ENCODE measurements at places on chromosomes 4 and X.

DNA sequence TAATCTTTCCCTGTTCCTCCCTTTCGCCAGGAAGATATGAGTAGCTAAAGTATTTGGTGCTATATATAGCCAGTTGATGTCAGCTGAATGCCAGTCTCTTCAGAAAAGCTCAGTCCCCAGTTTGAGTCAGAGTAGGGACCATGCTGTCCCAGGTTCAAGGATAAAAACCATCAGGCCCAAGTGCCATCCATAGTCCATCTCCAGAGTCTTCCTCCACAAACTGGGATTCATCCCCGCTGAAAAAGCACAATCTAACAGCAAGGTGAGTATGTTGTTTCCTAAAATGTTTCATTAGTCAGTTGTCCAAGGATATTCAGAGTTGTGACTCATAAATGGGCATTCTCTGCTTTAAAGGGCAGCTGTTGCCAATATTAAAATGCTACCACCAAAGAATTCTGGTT, at the start of gene MYOZ2:
Gene MYOZ2 (plus strand): TSS at position 112 of the 401 bp plus-strand sequence. CDS start 694 bp downstream, outside the sequence.
- no peak for DNase-seq

GRCh38 chr4:38179690-38180377, 219.6 kb downstream of the PTTG2 start:
- peak; percentile 76 for DNase-seq

GRCh38 chrX:42079968-42080367, 156.6 kb upstream of the CASK start:
- DNase-seq = no peak

GRCh38 chrX:115639334-115639880, 78.4 kb downstream of the PLS3 start:
- DNase-seq = no peak

DNA sequence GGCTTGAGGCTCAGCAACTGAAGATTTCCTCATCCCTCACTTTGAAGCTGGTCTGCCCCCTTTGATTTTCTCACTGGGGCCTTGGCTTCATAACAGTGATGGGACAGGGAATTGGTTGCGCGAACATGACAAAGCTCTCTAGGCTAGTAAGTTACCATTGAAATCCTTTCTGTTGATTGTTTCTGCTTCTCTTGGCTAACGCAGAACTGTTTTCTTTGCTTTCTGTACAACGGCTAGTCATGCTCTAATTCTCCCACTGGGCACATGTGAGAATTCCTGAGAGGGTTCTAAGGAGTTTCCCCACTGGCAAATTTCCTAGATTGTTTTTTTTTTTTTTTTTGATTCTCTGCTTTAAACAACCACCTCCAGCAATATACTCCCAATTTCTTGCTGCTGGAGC, 738.6 kb downstream of the PCDH7 start:
- DNase-seq = no peak

GRCh38 chrX:31333165-31333831, 261.5 kb upstream of the FTHL17 start:
- no peak for DNase-seq

GRCh38 chrX:37646254-37646653, 39.3 kb upstream of the XK start:
- DNase-seq = no peak

- no peak for DNase-seq
These were observed 204.7 kb upstream of the GABRA2 start for GRCh38 chr4:46594661-46595060.

DNA sequence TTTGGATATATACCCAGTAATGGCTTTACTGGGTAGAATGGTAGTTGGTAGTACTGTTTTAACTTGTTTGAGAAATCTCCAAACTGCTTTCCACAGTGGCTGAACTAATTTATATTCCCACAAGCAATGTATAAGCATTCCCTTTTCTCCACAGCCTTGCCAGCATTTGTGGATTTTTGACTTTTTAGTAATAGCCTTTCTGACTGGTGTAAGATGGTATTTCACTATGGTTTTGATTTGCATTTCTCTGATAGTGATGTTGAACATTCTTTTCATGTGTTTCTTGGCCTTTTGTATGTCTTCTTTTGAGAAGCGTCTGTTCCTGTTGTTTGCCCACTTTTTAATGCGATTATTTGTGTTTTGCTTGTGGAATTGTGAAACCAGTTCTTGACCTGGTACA, 290.5 kb downstream of the BMPR1B start:
- no peak for DNase-seq

DNA sequence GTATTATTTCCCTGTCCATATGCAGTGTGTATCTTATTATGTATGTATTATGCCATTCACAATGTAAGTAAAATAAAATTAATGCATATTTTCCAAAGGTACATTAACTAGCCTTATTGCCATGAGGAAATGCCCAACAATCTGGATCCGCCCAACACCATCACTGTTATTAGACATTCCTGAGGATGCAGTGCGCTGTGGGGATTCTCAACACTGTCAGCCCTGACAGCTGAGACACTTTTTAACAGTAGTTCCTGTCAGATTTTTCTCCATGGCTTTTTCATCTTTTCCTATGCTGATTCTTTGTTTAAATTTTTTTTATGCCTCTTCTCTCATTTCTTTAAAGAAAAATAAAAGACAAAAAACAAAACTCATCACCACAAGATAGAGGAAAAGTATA, 1632.9 kb upstream of the PABPC4L start:
- DNase-seq = no peak

DNA sequence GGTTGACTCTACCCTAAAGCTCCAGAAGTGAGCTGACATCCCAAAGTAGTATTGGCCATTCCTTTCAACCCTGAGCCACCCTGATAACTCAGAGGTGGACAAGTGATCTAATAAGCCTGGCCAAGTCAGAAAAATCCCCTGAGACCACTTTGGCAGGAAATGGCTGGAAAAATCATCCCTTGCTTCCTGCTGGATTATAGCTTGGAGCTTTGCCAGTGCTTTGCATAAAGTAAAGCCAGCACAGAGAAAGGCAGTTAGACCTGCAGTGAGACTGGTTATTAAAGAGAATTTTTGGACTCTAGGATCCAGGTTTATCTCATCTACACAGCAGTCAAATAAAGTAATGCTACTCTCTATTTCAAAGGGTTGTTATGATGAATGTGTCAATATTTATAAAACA, 6.4 kb downstream of the CXCL3 start:
- DNase-seq = no peak

- DNase-seq = no peak
These were observed 102.7 kb upstream of the FAM9C start for GRCh38 chrX:13147147-13147546.

GRCh38 chrX:154096140-154097002, 1.1 kb downstream of the MECP2 start:
- DNase-seq = no peak

DNA sequence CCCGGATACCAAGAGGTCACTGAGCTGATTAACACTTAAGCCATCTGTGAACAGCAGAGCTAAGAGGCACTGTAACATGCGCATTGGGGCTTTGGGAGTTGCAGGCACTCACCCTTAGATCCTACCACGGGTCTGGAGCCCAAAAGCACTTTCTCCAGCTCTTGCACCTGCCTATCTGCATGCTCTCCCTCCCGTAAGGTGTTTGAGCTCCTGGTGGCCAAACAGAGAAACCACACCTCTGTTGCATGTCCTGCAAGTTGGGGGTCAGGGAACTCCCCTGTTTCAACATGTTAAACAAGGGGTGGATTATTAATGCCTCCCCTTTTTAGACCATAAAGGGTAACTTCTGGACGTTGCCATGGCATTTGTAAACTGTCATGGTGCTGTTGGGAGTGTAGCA, 49.8 kb downstream of the GYPA start:
- no peak for DNase-seq

DNA sequence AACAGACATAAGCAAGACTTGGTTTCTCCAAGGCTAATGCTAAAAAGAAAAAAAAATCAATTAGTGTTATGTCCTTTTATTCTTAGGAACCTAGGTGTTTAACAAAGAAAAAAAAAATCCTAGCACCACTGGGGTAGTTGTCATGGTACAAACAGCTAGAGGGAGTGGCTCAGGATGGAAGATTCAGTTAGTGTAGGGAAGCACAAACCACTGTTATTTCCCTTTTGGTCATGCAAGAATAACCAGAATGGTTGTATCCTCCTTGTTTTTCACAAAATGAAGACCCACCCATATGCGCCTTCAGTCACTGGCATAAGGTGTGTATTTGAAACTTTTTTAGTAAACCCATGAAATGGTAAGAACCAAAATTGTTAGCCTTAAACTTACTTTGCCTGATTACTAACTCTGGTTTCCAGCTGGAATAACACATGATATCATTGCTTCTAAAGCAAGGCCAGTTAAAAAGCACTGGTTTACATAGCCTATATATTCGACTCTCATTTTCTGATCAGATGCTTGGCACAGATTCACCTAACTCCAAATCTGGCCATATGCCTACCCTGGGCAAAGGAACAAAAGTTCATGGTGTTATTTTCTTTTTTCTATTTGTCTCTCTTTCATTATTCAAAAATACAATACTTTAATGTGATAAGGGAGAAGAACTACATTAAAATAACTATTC, 132.6 kb downstream of the SCFD2 start:
- no peak for DNase-seq

- no peak for DNase-seq
These were observed 621.8 kb upstream of the GALNT7 start for GRCh38 chr4:172546782-172547181.

GRCh38 chr4:17613761-17614415, 553 bp upstream of the MED28 start:
- DNase-seq = peak; percentile 22

DNA sequence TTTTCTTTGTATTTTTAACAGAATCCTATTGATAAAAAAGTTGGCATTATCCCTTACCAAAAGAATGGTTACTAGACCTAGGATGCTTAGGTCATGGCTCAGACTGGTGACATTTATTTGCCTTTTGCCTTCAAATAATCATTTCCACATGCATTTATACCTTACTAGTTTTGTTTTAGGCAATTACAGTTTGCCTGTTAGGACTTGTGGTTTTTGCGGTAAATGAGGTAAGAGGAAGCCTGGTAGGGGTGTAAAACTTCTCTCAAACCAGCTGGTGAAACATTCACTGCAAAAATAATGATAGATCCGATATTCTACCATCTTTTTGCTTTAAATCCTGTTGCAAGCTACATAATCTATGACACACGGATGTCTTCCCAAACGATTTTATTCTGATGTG, 12.1 kb downstream of the LAMP2 start:
- DNase-seq = no peak

DNA sequence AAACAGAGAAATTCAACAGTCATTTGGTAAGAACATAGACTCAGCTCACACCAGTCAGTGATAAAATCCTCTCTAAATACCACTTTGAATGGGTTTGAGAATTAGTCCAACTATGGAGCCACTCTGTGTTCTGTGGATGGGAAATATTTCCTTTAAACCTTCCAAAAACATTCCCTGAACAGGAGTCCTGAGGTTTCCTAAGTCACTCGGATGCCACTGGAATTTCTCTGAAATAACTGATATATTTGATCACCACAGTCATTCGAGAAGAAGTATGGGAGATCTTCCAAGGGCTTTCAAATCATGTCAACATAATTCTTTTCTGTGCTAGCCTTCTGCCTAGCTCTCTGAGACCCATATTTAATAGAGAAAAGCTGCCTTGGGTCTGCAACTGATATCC, 958.6 kb downstream of the STIM2 start:
- DNase-seq = no peak

DNA sequence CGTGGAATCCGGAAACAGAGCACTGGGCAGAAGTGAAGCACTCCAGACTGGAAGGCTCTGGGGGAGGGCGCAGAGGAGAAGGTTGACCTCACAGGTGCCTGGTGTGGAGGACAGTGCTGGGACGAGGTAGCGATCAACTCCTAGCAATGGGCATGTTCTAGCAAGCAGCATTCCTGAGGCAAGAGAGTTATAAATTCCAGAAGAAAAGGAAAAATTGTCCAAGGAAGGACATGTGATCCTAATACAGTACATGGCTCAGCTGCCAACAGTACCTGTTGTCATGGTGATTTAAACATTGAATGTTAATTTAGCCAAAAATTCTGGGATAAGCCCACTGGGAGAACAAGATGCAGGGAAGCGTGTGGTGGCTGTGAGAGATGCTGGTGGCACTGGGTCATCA, 8.2 kb downstream of the ARHGAP4 start:
- no peak for DNase-seq

DNA sequence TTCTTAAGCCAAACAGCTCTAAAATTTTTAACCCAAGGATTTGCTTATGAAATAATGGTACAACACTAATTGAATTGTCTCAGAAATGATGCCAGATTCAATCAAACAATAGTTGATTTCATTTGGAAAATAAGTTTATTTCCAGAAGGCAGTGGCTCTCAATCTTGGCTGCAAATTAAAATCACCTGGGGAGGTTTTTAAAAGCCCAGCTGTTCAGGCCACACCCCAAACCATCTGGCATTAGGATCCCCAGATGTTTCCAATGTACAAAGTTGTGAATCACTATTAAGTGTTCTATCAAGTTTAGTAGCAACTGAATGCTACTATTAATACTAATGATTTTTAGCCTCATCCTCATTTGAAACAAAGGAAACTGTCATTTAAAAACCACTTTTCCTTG, 22.2 kb downstream of the TMEM184C start:
- DNase-seq = no peak

GRCh38 chrX:149950681-149951080, 12.4 kb upstream of the EOLA2 start:
- no peak for DNase-seq

DNA sequence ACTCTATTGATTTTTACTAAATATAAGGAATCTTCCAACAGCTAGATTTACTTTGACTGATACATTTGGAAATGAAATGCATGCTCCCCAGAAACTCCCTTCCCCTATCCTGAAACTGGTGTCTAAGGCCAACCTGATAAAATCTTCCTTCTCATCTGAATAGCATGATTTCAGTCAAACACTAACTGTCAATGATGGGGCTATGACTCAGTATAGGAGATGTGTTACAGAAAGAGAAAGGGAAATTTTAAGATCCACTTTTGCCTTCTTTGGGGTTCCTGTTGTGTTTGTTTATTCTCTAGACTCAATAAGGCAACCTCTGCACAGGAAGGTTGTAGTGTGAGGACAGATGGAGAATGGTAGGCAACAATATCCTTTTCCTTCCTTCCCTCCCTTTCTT, 160.7 kb downstream of the MOSPD2 start:
- no peak for DNase-seq

DNA sequence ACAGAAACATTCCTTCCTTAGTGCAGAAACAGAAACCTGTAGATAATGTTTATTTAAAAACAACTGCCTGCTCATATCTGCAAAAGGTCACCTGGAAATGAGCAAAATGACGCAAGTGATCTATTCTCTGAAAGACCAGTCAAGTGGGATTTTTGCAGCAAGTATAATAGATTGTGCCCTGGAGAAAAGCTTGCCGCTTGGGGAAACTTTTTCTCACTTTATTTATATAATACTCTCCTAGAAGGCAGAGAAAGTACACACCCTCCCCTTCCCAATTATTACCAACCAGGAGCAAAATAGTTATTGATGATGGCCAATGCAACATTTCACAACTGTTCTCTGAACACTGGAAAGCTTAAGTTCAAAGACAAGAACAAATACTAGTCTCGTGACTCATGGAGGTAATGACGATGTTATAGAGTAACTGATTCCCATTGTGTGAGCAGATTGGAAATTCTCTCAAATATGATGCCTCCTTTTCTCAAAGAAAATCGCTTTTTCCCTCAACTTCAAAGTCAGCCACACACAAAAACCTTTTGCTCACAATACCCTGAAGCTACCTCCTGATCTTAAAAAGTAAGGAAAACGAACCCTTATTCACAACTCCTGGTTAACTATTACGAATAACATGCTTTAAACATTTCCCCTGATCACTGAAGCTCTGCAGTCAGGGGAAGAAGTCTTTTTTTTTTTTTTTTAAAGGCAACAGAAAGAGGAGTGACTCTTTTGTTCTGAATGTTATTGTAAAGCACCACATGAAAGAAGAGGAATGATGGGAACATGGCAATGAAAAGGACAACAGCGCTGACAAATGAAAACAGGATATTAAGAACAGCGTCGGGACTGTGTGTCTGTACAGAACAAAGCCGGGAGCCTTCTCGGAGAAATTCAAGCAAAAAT, 41.0 kb downstream of the MID1 start:
- DNase-seq = no peak

Measured in glutamatergic neuron (in vitro differentiated cells).